ENCODE measurements at places on chromosomes 7 and 10. TPM values are rescaled to one million over a fixed set of nuclear protein-coding genes. Genes with fewer than 3 reads are reported as not detected.
A peak's percentile ranks its signal among the peaks of the same experiment; 100 is the strongest.

Gene LBX1
- total RNA-seq, result not detected

Gene ALKBH4
- total RNA-seq, result 14.1 TPM

DNA sequence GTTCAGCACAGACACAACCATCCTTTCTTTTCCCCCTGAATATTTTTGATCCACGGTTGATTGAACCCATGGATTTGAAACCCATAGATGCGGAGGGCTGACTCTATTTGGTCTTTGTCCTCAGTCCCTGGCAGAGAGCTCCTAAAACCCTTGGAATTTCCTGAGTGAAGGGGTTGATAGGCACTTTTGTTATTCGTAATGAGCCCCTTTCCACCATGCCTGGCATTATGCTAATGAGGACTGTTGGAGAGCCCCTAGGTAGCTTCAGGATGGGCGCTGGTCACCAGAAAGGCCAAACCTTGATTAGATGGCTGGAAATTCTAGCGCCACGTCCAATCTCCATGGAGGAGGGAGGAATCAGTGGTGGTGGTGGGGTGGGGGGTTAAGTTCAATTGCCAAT lies 205.8 kb upstream of the GRB10 start:
- no peak for DNase-seq

DNA sequence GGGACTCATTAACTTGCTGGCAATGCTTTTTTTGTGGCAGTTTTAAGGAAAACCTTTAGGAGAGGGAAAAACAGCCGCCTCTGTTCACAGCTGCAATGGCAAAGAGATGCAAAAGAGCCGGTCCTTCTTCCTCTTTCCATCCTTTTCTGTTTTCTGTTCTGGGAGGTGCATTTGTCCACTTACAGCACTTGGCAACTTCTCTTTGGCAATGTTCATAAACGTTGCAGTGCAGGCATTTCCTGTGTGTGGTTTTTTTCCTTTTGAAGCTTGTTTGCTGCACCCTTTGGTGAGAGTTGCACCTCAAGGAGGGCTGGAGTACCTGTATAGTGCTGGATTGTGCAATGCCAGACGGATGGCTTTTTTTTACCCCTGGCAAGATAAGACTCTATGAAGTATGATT lies 53.9 kb upstream of the HABP2 start:
- DNase-seq, result no peak

DNA sequence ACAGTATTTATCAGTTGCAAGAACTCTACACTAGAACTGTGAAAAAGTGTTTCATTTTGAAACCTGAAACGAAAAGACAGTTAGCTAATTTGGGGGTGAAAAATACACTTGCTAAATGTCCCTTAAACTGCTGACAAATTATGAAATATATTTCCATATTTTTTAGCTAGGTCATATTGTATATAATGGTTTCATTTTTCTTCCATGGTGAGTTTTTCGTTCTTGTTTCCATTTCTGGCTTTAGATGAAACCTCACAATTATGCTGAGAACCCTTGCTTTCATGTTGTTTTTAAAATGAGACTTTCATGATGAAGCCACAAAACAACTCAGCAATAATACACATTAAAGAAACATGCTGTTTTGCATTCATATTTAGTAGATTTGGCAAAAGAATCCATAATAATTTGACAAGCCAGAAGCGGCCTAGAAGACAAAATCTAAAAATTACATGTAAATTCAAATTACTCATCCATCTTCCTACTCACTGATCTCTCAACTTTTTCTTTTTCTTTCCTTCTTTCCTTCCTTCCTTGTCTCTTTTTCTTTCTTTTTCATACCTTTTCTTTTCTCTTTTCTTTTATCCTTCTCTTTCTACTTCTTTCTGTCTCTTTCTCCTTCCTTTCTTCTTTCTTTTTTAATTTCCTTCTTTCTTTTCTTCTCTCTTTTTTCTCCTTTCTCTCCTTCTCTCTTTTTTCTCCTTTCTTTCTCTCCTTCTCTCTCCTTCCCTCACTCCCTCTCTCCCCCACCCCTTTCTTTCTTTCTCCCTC lies 46.5 kb upstream of the ITGB8 start:
- no peak for DNase-seq

Gene TYW1
- 16.2 TPM for total RNA-seq

DNA sequence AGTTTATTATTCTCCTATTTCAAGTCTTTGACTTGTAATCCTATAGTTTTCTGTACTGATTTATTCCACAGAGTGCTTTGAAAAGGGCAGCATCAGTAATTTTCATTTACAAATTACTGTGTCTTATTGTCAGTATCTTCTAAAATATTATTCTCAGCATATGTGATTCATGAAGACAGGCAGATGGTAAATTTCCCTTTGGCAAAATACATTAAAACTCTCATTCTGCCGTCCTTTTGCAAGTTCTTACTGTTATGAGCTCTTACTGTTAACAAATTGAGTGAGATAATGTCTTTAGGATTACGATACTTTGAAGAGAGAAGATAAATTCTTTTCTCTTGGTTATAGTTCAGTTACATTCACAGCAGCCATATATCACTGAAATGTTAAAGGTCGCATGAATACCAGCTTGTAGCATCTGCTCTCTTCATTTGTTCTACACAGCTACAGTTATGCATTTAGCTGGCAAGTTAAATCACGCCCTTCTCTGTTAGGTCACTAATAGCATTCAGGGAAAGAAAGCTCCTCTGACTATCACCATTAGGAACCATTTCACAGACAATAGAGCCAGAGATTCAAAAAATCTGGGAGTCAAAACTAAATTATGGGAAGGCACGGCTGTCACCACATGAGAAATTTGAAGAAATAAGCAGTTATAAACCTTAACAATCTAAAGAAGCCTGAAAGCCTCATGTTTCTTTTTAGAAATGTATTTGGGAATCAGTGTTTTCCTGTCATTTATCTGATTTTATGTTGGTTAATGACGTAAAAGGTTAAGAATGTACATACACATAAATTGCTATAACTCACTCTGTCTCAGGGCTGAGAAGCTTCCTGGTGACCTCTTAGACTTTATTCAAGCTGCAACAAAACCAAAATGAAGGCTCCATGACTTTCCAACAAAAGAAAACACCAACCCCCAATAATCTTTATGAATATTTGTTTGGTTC lies 109.6 kb upstream of the SP4 start:
- DNase-seq, result no peak

DNA sequence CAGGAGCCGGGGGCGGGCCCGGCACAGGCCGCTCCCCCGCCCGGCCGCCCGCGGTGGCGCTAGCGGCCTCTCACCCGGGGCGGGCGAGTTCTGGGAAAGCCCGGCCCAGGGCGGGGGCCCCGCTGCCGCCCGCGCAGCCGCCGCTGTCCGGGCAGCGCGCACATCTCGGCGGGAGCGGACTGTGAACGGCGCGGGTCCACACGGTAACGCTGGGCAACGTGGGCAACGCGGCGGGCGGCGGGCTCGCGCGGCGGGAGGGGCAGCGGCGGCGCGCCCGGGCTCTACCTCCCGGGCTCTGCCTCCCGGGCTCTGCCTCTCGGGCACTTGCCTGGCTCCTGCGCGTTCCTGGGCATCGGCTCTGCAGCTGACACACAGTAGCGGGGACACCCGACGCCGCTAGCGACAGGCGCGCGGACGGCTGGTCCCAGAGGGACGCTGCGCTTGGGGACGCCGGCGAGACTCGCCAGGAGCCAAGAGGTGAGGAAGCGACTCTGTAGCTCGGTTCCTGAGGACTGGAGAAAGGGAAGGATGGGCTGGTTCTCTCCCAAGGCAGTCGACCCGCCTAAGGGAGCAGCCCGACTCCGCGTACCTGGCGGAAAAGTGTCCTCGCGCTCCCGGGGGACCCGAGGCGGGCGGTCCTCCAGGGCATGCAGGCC lies at the start of gene PLCE1:
PLCE1 (plus strand) TSS at position 150 of the 656 bp plus-strand sequence. CDS start 37,116 bp downstream, outside the sequence.
- DNase-seq, result peak; percentile 73

DNA sequence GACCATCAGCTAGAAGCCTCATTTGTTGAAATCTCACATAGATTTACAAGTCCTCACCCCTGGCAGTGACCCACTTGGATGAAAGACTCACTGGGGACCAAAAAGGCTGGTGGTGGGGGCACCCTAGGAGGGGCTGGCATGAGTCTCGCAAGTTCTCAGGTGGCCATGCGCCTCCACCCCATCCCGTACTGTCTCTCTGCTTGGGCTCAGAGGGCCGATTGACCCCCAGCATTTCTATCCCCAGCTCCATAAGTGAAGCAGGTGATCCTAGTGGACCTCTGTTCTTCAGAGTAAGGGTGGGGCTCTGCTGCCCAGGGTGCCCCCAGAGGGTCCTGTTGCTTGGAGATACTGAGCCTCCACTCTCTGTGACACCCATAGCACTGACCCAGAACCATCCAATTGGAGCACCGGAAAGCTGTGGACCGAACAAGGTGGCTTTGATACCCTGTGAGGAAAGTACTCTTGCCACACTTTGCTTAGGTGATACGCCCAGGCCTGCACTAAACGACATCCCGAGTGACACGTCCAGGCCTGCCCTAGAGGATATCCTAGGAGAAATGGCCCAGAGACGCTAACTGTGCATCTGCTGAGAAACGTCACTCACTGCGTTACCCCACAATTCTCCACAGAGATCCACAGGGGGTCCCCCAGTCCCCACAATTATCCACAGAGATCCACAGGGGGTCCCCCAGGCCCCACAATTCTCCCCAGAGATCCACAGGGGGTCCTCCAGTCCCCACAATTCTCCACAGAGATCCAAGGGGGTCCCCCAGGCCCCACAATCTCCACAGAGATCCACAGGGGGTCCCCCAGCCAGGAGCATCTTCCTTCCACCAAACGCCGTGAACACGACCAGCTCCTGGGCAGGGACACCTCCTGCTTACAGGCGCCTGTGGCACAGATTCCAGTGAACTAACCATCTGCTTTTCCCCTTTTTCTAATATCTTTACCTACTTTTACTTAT lies 262.9 kb downstream of the PTPRN2 start:
- DNase-seq, result no peak

DNA sequence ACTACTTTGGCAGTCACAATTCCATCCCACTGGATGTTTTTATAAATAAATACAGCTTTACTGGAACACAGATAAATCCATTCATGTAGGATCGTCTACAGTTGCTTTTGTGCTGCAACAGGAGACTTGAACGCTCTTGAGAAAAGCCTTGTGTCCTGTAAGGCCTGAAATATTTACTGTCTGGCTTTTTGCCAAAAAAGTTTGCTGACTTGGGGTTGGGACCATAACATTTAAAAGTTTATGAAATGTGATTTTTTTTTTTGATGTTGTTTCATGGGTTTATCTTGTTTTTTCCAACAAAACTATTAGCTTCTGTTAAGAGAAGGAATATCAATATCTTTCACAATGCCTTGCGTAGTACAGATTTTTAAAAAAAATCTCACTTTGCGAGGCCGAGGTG lies 71.1 kb upstream of the MINDY3 start:
- no peak for DNase-seq

Data from colonic mucosa (tissue), 4 donors.